Activated T-helper 2 cell treated with anti-CD3 and anti-CD28 coated beads, Interferon-gamma antibody, Interleukin-2, Interleukin-4, amounts not matched to agents 10 μg/mL and 5 μg/mL and 100 μg/mL, durations not matched to agents 14 hours and 24 hours and 36 hours (primary cell): ENCODE measurements at places on chromosomes 3 and 15.

DNA sequence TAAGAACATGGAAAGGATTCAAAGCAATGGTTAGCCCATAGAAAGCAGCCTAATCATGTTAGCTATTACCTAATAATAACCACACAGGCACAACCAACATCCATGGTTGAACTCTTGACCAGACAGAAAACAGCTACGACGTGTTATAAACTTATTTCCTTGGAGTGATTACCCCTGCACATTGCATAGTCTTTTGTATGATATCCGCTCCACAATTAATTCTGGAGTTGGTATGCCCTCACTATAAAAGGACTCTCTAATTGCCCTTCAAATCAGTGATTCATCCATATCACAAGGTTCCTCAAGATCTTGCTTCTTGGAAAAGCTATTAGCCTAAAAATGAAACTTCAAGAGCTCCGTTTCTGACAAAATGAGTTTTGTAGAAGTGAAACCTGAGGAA, 117.9 kb downstream of the SYNPR start:
- no peak for DNase-seq

DNA sequence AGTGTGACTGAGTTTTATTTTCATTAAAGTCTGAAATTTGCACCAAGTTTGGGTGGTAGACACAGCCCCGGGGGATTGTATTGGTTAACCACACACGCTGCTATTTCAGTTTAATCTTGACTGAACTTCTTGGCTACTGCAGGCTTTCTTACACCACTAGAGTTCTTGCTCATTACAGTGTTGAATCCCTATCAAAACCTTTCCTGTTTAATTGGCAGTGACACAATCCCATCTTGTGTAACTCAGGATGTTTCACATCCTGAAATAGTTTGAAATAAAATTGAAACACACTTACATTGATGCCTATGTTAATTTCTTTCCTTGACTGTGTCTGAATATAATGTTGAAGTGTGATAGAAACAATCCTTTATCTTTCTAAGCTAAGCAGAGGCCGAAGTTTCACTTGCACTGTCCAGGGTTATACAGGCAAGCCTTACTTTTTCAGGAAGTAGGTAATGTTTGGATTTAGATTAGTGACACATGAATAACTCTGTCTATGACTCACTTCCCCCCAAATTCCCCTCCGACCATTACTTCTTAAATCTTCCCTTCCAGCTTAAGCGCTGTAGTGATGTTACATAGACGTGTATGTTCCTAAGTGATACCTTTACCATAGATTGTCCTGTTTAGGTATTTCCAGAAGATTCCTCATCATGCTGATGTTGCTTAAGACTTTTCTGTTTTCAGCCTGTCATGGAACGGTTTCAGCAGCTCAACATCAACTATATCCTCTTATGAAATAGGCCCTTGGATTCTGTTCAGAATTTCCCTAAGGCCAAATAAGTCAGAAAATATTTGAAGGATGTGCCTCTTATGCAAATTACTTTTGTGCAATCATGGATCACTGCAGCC, 16.8 kb downstream of the ATG7 start:
- DNase-seq: no peak

- no peak for DNase-seq
These were observed 118.2 kb upstream of the RASGRP1 start for GRCh38 chr15:38682861-38683260.

GRCh38 chr15:60679256-60679655, 200.3 kb upstream of the ICE2 start:
- DNase-seq: no peak

DNA sequence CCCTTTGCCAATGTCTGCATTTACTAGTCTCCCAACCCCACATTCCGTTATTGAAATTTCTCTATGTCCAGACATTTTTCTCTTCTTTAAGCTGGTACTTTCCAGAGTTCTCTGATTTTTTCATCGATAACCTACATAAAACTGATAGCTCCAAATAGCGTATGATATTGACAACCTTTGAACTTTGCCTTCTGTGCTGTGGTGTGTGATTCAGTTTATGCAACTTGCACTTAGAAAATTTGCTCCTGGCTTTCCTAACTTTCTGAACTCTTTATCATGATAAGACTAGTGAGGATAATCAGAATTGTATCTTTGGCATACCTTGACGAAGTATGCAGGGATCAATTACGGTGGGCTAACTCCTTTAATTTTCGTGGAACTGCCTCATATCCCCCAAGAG, 1261.3 kb downstream of the SI start:
- DNase-seq: no peak

DNA sequence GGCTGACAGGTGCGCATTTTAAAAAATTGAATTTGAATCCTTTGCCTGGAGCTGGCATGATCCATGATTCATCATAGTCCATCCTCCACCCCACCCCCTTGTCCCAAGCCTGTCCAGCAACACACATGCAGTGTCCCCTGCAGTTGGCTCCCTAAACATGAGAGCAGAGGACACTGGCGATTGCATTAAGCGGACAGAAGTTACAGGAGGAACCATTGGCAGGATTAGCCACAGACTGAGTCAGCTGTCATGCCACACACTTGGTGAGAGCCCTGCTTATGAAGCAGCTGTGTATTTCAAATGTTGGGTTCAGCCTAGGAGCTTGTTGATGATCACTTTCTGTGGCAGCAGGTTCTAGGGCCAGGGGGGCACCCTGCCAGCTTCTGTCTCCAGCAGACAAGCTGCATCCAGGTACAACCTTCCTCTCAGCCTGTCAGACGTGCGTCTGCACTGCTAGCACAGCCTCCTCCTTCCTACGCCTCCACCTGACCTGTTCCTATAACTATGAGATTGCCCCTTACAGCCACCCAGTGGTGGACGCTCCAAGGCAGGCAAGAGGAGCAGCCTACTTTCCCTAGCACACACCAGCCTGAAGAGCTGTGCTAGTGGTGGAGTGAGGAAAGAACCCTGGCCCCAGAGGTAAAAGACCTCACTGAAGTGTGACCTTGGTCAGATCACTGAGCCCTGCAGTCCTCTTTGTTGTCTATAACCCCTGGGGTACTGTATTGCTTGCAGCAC, 121.9 kb downstream of the SLCO3A1 start:
- DNase-seq: no peak

DNA sequence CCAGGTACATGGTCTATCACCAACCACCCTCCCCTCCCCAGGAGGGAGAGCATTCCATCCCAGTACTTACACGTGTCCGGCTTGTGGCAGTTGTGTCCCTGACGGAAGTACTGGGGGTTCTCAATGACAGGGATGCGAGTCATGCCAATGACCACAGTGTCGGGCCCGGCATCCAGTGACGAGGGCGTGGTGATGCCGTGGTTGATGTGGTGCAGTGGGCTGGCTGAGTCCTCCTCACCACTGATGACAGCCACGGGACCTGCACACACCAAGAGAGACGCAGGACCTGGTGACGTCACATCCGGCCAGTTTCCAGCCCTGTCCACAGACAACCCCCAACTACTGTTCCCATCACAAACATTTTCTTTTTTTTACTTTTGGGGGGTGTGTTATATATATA, 223.8 kb downstream of the NTRK3 start:
- no peak for DNase-seq

DNA sequence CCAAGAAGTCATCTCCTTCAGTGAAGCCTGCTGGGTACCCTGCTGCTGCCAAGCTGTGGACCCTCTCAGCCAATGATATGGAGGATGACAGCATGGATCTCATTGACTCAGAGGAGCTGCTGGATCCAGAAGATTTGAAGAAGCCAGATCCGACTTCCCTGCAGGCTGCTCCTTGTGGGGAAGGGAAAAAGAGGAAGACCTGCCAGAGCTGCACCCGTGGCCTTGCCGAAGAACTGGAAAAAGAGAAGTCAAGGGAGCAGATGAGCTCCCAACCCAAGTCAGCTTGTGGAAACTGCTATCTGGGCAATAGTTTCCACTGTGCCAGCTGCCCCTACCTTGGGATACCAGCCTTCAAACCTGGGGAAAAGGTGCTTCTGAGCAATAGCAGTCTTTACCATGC, 13.7 kb upstream of the ANP32A start:
- no peak for DNase-seq

DNA sequence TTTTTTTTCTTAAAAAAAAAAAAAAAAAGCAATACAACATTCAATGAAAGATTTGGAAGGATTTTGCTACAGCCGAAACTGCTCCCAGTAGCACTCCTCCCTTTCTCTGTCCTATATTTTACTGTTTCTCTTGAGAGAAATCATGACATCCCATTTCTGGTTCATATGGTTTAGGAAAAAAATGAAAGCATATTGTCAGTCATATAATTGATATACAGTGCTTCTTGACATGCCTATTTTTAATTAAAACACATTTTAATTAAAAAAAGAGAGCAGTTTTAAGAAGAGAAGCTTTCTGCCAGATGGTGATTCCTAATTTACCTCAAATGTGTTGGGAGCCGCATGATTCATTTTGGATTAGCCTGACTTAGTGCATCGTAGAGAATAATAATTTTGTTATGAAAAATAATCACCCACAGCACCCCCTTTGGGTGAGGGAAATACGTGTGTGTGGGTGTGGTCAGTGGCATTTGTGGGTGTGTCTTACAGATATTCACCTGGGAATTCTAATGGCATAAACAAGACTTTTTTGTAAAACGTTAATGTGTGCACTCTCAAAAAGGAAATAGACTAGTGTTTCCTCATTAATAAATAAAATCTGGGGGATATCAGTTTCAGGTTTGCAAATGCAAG, 544.5 kb downstream of the MFSD1 start:
- no peak for DNase-seq

- DNase-seq: no peak
These were observed 20.1 kb downstream of the C3orf80 start for GRCh38 chr3:160245261-160245800.

DNA sequence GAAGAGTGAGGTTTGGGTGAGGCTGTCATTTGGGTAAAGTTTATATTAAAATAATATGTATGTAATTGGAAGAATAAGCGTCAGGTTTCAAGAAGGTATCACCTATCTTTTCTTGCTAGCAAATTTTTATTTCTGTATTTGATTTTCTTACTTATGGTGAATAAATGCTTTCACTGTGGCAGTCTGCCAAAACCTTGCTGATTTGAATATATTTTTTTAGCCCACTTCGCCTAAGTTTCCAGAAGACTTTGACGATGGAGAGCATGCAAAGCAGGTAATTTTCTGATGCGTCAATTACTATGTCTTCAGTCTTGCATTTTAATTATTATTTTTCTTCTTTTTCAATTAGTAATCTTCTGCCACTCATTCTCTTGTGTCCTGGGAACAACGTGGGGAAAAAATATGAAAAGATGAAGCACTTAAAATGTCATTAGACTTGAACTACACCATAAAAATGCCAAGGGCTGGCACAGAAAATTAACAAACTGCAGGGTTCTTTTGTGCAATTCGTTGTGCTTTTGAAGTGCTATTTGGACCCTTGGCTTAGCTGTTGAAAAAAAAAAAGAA, 40.4 kb downstream of the SRP14 start:
- no peak for DNase-seq

- DNase-seq: no peak
These were observed 99.9 kb upstream of the TP63 start for GRCh38 chr3:189531271-189531670.

DNA sequence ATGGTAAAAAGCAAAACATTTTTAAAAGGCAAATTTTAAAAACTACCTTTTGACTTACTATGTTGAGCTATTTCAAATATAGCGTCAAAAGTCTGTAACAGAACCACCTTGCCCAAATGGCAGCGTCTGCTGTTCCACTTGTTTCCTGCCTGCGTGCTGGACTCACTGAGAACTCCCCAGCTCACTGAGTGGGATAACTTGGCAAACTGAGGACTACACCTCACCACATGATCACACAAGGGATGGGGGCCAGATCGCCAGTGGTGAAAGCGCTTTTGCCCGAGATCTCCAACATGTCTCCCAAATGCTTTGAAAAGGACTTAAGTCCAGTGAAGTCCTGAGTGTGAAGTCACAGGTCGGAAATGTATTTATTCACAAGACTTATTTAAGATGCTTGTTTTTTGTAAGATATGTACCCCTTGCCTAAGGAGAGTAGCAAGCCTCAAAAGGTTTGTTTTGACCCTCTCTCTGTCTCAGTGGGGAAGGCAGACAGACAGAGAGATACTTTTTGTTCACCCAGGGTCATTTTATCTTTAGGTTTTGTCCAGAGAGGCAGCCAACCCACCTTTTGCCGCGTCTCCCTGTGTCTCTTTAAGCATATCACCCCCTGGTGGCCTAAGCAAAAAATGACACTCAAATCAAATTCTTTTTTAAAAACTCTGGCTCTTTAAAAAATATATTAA, 192.6 kb downstream of the PDZRN3 start:
- DNase-seq: no peak

- no peak for DNase-seq
These were observed 1476.9 kb downstream of the OTOL1 start for GRCh38 chr3:162973428-162973917.

- no peak for DNase-seq
These were observed 201.2 kb downstream of the OPA1 start for GRCh38 chr3:193794002-193794881.

DNA sequence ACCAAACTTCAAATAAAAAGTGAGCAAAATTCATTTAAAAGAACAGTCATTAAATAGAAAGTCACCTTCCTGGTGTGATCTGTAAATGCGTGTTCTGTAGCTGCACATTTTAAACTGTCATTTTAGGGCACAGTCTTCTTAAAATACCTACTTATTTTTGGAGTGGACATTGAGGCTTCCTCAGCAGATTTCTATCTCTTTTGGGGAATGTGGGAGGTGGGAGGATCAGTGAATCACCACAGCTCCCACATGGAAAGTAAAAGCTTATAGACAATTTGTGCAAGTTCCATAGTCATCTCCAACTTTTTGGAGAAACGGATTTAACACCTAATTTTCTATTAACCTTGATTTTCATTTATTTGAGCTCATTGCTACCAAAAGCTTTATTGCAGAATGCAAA, 21.0 kb upstream of the MOBP start:
- no peak for DNase-seq

DNA sequence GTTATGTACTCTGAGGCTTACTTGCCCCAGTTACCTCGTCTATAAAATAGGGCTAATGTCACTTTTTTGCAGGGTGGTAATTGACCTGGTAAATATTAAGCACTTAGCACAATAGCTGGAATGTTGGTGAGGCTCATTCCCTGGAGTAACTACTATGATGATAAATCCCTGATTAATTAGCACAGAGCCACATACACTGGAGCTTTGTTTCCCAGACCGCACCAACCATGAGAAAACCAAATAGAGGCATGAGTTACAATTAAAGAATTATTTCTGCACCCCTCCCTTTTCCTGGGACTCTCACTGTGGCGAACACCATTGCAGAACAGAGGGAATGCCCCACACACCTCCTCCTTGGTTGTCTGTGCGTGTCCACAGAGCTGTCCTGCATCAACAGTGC, 76.6 kb upstream of the CPOX start:
- no peak for DNase-seq

DNA sequence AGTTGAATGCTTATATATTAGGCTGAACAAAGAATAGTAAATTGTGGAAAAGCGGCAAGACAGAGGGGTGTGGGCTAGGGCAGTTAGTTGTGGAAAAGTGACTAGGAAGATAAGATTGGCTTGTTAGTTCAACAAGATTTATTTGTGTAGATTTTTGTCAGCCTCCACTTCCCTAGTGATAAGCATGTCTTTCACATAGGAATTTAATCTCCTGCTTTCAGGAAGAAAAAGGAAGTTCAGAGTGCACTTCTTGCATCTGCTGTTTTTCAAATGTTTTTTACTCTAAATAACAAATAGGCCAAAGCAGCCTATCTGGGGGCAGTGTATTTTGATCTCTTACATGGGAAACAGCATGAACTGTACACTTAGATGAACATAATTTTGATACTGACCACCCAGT, 919.9 kb downstream of the NAALADL2 start:
- no peak for DNase-seq

- DNase-seq: no peak
These were observed at the start of gene SLC9A9 for GRCh38 chr3:143847787-143848631. SLC9A9 (minus strand) TSS chr3:143848468; CDS start chr3:143848322, 146 bp downstream.
